Epithelial cell of umbilical artery (primary cell): ENCODE measurements at places on chromosomes 3 and 15. TPM values are rescaled to one million over a fixed set of nuclear protein-coding genes. Genes with fewer than 3 reads are reported as not detected.

Gene INSYN1
- total RNA-seq, result not detected in 2 replicates

Gene WNT5A
- 0.30 and 0.32 TPM in 2 replicates for total RNA-seq

Gene RUBCN
- total RNA-seq, result 4.9 and 11.1 TPM in 2 replicates

Gene TMEM212
- under 0.01 TPM in 1 of 2 replicates, not detected in the other for total RNA-seq

Gene NCBP2
- 90.6 and 93.5 TPM in 2 replicates for total RNA-seq

Gene SPTSSB
- not detected in 2 replicates for total RNA-seq

Gene SLC22A14
- total RNA-seq, result not detected in 2 replicates

Gene THBS1
- 6,476 and 6,779 TPM in 2 replicates for total RNA-seq

Gene FAM107A
- total RNA-seq, result 8.8 and 12.2 TPM in 2 replicates

Gene PLSCR5
- not detected in 2 replicates for total RNA-seq

Gene FBXW12
- not detected in 2 replicates for total RNA-seq

Gene PSMD6
- 125 and 150 TPM in 2 replicates for total RNA-seq

Gene PEX5L
- total RNA-seq, result under 0.01 TPM in 2 replicates

Gene CKMT1A
- total RNA-seq, result not detected in 2 replicates

Gene CFAP20DC
- 1.7 and 1.9 TPM in 2 replicates for total RNA-seq

Gene BCHE
- 12.0 and 36.5 TPM in 2 replicates for total RNA-seq

Gene USP50
- not detected in 2 replicates for total RNA-seq

Gene GXYLT2
- total RNA-seq, result 0.65 and 3.0 TPM in 2 replicates

Gene P2RY14
- not detected in 2 replicates for total RNA-seq

Gene MORC1
- not detected in 2 replicates for total RNA-seq

Gene EEF1AKMT4
- total RNA-seq, result 3.6 and 5.8 TPM in 2 replicates

Gene MOBP
- not detected in 2 replicates for total RNA-seq

Gene KNG1
- total RNA-seq, result not detected in 2 replicates

Gene HPS3
- 16.9 and 30.5 TPM in 2 replicates for total RNA-seq

Gene FSIP1
- total RNA-seq, result 0.97 and 1.2 TPM in 2 replicates

Gene CYP8B1
- total RNA-seq, result not detected in 2 replicates

Gene LRIG1
- total RNA-seq, result 48.1 and 79.0 TPM in 2 replicates

Gene MASP1
- total RNA-seq, result 0.91 and 1.9 TPM in 2 replicates

Gene EOGT
- total RNA-seq, result 126 and 188 TPM in 2 replicates

Gene TRPM1
- under 0.01 TPM in 1 of 2 replicates, not detected in the other for total RNA-seq

Gene KIF23
- total RNA-seq, result 34.1 and 44.5 TPM in 2 replicates

Gene ROPN1
- not detected in 2 replicates for total RNA-seq

Gene FRMD5
- total RNA-seq, result 23.1 and 29.0 TPM in 2 replicates

Gene SLC28A1
- total RNA-seq, result not detected in 2 replicates
